IPS DF 19.7 (cell line): ENCODE measurements at places on chromosomes 5 and 9.

DNA sequence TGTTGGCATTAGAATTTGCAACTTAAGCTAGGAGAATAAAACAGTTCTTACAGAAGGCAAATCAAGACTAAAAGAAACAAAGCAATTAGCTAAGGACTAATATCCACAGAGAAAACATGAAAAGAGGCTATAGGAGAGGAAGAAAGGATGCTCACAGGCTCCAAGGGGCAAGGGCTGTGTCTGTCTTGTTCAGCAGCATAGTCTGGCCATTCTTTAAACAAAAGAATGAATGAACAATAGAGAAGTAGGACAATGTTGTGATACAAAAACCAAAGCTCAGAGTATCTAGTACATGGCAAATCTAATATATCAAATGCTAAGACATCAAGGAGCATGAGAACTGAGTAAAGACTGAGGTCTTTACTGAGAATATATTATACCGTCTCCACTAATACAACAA lies 39.5 kb downstream of the PLPP1 start:
- DNase-seq: no peak

- peak; percentile 42 for DNase-seq
Observed at GRCh38 chr5:181088289-181088688, 42.7 kb downstream of the OR2V1 start.

DNA sequence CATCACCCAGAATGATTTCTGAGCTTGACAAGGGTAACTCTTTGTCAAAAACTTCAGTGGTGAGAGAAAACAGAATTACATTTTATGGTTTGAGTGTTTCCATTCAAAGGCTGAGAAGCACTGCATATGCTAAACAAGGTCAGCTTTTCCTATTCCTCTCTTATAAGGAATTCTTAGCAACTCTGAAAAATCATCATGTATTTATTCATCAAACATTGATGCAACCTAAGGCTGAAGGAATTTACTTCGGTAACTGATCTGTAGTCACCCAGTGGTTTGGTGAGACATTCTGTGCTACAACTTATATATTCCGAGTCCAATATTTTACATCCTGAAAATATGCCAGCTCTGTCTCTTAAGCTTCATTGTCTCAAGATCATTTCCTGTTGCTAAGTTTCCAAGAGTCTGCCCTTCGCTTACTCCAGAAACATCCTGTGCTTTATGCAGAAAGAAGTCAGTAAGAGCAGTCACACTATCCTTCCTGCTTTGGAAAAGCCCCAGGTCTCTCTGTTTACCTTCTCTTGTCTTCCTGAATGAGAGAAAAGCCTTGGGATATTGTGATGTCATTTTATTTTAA lies 176.6 kb upstream of the TBCA start:
- no peak for DNase-seq

GRCh38 chr5:57416278-57416994 lies 66.2 kb downstream of the ACTBL2 start:
- no peak for DNase-seq

- no peak for DNase-seq
Observed at GRCh38 chr9:83182071-83182470, 119.1 kb upstream of the RASEF start.

DNA sequence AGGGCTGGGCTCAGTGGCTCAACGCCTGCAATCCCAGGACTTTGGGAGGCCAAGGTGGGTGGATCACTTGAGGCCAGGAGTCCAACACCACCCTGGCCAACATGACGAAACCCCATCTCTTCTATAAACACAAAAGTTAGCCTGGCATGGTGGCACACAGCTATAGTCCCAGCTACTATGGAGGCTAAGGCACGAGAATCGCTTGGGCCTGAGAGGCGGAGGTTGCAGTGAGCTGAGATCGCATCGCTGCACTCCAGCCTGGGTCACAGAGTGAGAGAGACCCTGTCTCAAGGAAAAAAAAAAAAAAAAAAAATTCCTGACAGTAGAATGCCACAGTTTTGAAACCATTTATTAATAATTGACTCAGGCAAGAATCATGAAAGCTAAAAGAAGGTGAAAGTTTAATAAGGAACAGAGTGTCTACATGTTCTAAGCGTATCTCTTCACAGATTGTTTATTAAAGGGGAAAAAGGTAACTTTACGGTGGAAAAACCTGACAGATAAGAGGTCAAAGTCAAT lies 5.7 kb upstream of the PTGR1 start:
- no peak for DNase-seq

DNA sequence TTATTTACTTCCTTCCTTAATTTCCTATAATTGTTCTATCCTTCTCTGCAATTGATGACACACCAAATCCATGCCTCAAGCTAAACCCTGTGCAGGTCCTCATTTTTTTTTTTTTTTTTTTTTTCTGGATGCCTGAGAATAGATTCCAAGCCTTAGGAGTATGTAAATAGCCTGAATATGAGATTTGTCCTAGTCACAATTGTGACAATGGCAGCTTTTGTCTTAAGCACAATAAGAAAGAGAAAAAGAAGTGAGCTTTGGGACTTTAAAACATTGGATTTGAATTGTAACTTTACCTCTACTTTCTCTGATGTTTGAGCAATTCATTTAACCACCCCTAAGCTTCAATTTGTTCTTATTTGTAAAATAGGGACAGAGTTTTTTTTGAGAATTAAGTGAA lies 280.5 kb downstream of the TUSC1 start:
- DNase-seq: peak; percentile 15

- DNase-seq: no peak
Observed at GRCh38 chr5:13480834-13481233, 463.7 kb downstream of the DNAH5 start.

GRCh38 chr5:11396917-11397316 lies 507.3 kb downstream of the CTNND2 start:
- DNase-seq: no peak

GRCh38 chr5:1498623-1499416 lies 24.9 kb downstream of the LPCAT1 start:
- no peak for DNase-seq

- DNase-seq: no peak
Observed at GRCh38 chr5:38396766-38397165, 138.4 kb downstream of the EGFLAM start.

DNA sequence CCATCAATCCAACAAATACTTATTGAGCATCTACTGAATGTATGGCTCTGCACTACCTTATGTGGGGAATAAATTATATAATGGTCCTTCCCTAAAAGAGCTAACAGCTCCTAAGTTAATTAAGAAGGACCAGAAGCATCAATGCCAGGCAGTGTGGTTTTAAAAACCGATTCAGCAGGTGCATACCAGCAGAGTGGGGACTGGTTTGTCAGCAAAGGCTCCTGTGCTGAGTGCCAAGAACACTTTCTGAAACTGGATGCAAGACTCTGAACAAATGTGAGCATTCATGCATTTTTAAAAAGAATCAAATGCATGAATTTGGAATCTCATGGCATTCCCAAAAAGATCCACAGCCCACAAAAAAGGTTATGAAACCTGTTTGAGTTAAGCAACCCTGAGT lies 142.2 kb downstream of the AUH start:
- DNase-seq: no peak

DNA sequence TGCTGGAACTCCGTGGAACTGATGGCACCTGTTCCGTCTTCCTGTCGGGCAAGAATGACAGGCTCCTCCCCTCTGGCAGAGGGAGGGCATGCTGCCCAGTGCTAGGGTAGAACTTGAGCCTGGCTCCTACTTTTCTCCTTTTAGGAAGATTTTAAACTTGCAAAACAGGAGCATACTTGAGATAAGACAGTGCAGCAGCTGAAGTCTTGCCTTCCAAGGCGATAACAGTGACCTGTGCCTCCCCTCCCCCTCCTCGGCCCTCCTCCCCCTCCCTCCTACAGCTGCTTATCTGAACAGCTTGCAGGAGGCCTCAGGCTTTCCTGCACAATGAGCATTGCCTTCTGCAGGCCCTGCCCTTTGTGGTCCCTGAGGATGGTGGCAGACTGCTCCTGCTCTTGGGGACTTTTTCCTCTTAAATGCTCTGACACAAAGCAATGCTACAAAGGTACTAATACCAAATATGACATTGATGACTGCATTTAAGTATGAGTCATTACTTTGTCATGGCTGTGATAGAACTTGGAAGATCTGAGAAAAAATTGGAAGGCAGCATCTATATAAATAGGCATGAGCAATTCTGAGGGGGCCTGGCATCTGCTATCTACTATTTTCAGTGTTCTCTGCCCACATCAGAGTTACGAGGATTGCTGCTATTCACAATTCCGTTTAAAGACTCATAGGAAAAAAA lies 2.0 kb downstream of the GADD45G start:
- no peak for DNase-seq

- no peak for DNase-seq
Observed at GRCh38 chr9:91994422-91994821, 44.4 kb upstream of the ROR2 start.

GRCh38 chr9:137095664-137096517 lies 9.1 kb downstream of the MAN1B1 start:
- DNase-seq: no peak

DNA sequence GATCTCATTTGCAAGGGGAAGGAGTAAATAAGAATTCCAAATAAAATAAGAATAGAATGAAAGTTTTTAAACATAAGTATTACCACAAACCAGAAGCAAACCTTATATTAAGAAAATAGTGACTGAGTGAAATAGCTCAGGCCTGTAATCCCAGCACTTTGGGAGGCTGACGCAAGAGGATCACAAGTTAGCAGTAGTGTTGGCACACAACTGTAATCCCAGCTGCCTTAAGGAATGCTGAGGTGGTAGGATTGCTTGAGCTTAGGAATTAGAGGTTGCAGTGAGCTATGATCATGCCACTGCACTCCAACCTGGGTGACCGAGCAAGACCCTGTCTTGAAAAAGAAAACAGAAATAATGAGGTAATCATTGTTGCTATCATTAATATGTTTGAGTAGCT lies 47.0 kb downstream of the APC start:
- no peak for DNase-seq

DNA sequence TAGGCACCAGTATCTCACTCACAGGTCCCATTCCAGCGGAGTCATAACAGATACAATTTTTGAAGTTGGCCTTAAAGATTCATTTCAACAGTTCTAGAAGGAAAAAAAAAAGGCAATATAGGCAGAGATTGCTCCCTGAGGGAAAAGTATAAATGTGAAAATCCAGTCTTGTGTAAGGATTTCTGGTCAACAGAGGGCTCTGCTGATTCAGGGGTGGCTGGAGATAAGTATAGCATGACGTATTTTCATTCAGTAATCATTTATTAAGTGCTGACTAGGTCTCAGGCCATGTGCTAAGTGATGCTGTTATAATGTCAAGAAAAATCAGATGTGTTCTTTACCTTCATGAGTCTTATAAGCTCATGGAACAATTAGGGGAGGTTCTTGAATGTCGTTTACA lies 377.3 kb upstream of the MEF2C start:
- no peak for DNase-seq

DNA sequence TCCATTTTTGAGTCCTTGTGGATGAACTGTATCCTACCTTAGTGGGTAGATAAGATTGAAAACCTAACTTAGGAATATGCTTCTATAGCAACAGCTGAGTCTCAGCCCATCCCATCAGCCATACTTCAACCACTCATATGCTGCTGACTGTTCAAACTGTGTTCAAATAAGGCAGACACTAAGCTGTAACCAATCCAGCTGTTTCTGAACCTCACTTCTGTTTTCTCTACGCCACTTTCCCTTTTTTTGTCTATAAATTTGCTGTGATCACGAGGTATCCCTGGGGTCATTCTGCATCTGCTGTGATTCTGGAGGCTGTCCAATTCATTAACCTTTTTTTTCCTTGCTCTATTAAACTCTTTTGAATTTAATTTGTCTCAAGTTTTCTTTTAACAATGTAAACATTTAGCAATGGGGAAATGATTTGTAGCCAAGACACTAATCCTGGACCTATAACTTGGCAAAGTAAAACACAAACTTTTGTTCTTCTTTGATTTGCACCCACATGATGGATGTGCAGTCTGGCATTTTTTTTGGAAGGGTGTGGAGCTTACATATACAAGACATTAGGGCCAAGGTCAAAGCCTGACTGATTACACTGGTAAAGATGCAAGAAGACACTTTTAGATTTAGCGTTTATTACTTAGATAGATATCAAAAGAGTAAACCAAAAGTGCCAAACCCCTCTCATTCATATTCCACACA lies 14.9 kb upstream of the SCGB3A2 start:
- no peak for DNase-seq

- no peak for DNase-seq
Observed at GRCh38 chr5:167905919-167906853, 385.3 kb upstream of the WWC1 start.

GRCh38 chr5:50799596-50799995 lies 133.2 kb downstream of the PARP8 start:
- DNase-seq: no peak

DNA sequence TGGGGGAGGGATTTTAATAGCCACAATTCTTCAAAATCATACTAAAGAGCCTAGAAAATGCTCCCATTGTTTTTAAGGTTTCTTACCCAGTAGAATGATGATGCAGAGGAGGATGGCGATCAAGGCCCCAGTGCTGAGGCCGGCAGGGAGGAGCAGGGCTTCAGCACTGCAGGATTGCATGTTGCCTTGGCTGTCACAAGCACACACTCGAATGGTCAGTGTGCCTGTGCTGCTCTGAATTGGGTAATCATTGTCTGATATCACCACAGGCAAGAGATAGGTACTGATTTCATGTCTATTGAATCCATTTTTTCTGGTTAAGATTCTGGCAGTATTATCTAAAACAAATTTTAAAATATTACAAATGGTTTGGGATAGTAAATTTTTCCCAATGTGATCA lies 153.3 kb downstream of the CDH10 start:
- DNase-seq: no peak

- no peak for DNase-seq
Observed at GRCh38 chr5:177997846-177998245, 1.8 kb upstream of the PROP1 start.
